ENCODE measurements at places on chromosomes 6 and 20.

- no peak for DNase-seq
Observed at GRCh38 chr20:23099791-23100719, 13.9 kb upstream of the CD93 start.

- DNase-seq, result no peak
Observed at GRCh38 chr6:57143690-57144089, 28.4 kb upstream of the BAG2 start.

DNA sequence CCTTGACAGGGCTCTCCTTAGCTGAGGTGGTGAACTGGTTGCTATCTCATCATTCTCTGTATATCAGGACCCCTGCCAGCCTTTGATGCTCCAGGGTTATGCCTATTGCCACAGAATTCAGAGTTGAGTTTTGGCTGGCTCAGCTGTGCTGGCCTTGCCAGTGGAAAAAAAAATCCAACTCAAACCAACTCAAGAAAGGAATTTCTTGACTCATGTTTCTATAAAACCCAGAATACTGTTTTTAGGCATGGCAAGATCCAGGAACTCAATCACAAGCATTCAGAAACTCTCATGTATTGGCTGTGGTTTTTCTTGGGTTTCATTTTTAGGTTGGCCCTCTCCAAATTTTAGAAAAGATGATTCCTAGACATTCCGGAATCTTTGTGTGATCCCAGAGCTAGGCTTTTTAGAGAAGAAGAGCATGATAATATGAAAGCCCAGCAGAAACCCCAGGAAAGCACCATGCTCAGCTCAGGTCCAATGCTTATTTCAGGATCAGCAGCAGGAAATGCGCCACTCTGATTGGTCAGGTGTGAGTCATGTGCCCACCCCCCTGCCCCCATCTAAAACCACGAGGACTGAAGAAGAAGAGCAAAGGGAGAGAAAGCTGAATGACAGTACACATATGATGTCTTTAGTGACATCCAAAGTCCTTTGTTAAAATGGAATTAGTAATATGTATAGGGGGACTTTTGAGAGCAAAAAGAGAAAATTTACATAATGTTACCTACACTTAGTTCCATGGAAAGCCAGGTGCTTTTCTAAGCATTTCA lies 122.9 kb downstream of the RNF144B start:
- DNase-seq, result no peak

DNA sequence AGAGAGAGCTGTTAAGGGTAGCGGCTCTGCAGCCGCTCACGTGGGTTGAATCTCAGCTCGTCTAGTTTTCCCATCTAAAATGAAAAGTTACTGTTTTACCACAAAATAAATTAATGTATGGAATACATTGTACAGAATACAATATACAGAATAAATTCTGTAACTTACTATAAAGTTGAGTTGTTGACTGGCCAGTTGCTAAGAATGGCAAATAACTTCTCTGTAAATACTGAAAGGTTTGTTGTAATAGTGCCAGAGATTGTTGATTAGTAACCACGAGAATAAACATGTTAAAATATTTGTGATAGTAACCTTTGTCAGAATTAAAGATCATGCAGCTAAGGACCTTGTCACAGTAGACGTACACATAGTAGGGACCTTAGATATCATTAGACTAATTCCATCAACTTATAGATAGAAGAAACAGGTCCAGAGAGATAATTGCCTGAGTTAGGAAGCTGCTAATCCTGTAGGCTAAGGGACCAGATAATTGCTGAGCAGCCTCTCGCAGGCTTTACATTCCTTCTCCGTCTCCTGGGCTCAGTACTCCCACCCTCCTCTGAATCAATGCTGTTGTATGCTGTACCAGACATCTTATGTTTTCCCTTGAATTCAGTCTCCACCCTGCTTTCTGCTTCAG lies 544 bp upstream of the NRM start:
- no peak for DNase-seq

- no peak for DNase-seq
Observed at GRCh38 chr20:37245216-37246150, 16.1 kb downstream of the GHRH start.

GRCh38 chr6:140427842-140428241 lies 1053.4 kb upstream of the CITED2 start:
- no peak for DNase-seq

GRCh38 chr20:34569598-34569997 lies 11.1 kb downstream of the MAP1LC3A start:
- DNase-seq, result no peak

DNA sequence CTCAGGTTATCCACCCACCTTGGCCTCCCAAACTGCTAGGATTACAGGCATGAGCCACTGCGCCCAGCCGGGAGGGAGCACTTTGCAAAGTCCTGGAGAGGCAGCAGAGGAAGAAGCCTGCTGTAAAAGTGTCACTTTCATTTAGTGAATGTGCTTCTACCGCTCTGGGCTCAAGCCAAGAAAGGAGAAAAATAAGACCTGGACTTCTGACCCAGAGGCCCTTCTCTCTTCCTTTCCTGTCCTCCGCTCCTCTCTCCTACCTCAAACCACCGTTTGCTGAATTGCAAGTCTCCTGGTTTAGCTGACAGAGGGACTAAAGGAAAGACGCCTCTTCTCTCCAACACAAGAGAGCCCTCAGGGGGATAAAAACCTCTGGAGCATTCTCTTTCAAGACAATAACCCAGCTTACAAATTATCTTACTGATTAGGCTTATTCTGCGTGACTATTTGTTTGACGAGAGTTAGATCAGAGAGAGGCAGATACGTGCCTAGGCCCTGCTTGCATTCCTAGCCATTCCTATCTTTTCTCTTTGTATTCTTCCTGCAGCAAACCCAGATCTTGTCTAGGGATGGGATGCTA lies 84.2 kb upstream of the SLC22A23 start:
- no peak for DNase-seq

DNA sequence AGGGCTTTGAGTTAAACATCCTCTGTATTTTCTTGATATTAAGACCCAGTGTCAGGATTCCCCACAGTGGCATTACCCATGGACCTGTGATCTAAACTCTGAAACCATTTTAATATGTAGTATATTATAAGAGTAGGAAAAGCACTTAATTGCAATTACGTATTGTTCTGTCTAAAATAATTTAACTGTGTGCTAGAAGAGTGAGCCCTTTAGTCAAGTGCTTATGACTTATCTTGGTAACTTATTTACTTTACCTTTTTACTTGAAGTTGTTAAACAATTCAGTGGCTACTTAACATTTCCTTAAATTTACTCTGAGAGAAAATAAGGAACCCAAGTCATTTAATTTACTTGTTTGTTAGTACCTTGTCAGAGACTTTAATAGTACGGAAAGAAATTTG lies 173.6 kb downstream of the CDKAL1 start:
- DNase-seq, result no peak

DNA sequence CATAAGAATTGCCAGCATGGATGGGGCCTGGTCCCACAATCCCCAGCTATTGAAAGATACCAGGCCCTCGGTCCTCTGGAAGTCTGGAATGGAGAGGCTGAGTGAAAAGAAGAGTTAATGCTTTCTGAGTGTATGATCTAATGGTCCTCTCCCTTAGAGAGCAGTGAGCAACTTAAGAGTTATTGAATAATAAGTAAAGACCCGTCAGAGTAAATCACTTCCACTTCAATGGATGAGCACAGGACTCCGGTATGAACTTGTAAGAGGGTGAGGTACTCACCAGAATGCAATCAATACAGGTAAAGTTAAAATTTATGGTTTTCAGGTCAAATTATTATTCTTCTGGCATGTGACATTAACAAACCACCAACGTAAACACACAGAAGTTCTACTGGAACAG lies 39.9 kb downstream of the FAXC start:
- no peak for DNase-seq

Measured in amniotic stem cell (primary cell).